ENCODE measurements at places on chromosomes 6 and 20. TPM values are rescaled to one million over a fixed set of nuclear protein-coding genes. Genes with fewer than 3 reads are reported as not detected.

IL20RA gene
- total RNA-seq: 0.27 TPM

CCN6 gene
- total RNA-seq: 0.33 TPM

CDSN gene
- not detected for total RNA-seq

BTN2A1 gene
- total RNA-seq: 9.9 TPM

PLEKHG1 gene
- total RNA-seq: 12.5 TPM

SASH1 gene
- 171 TPM for total RNA-seq

CD164 gene
- 320 TPM for total RNA-seq

TP53RK gene
- total RNA-seq: 46.3 TPM

FRS3 gene
- total RNA-seq: 4.0 TPM

PBOV1 gene
- total RNA-seq: not detected

C6orf163 gene
- 6.8 TPM for total RNA-seq

FAM217A gene
- total RNA-seq: not detected

STXBP5 gene
- 30.9 TPM for total RNA-seq

MYLK2 gene
- total RNA-seq: not detected

ENPP4 gene
- total RNA-seq: 19.2 TPM

SLC22A7 gene
- not detected for total RNA-seq

NEURL2 gene
- total RNA-seq: 12.6 TPM

TNFRSF6B gene
- 15.5 TPM for total RNA-seq

GHRH gene
- not detected for total RNA-seq

CST2 gene
- total RNA-seq: not detected

All from thyroid gland (tissue), 4 donors.